HCT116 (cell line): ENCODE measurements at places on chromosomes 2 and 18.
A peak's percentile ranks its signal among the peaks of the same experiment; 100 is the strongest.

DNA sequence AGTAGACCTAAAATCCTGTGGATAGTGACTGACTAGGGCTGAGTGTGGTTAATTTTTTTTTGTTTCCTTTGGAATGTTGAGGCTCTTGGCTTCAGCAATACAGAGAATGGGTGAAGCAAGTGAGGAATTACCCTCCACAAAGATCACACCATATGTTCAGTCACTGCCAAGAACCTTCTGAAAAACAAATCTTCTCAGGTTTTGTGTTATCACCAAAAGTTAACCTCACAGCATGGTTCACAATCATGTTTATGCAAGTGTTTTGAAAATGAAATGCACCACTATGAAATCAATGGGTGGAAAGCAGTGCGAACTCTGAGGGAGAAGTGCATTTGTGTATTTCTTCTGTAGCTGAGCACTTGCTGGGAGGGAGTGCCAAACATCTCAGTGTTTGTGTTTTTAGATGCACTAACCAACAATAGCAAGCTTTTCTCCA is 44.4 kb downstream of the SPATS2L start:
- no peak for DNase-seq

DNA sequence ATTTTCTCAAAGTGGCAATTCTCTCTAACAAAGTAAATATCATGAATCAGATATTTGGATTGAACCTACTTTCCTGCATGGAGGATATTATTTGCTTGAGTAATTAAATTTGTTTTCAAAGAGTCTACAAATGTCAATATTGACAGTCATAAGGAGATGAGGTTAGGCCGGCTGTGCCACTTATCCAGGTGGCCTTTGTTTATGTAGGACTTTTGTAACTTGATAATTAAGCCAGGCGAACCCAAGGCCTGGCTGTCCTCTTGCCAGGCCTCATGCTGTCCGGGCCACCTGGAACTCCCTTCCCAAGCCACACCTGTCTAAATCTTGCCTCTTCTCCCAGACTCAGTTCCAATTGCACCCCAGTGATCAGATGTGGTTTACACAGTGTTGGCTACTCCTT is 255.2 kb downstream of the ACKR3 start:
- no peak for DNase-seq

- no peak for DNase-seq
These were observed 12.8 kb upstream of the PIK3C3 start for GRCh38 chr18:41942254-41942653.

DNA sequence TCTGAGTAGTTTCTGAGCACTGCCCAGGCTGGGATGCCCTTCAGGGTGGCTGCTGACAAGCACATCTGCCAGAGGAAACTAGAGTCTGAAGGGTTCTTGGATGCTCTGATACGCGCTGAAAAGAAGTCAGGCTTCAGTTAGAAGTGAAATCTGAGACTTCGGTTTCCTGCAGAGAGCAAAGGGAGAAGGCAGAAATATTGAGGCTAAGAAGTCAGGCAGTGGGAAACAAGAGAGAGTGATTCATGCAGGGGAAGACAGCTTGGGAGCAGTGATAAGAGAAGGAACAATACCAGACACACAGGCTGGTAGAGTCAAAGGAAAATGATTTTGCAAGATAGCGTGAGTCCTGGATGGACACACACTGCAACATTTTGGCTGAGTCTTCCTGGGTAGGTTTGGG is 51.0 kb upstream of the BOD1L2 start:
- no peak for DNase-seq

GRCh38 chr2:98730707-98731040 is 258 bp downstream of the MGAT4A start:
- no peak for DNase-seq

DNA sequence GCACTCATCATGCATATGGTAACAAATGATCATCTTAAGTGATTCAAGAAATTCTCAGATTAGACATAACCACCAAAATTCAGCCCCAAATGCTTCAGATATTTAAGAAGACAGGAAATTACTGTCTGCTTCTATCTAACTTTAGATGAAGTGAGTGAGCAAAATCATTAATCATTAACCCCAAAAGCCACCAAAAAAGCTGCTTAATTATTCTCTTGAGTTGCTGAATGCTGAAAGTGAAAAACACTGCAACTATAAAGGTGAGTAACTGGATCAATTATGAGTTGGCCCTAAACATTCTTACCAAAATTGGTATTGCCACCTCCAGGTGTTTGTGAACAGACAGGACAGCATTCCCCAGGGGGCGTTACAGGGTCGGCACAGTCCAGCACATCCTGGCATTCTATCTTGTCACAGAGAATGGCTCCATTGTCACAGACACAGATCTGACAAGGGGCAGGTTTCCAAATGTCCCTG is 69.6 kb downstream of the COL5A2 start:
- DNase-seq, result peak; percentile 21
